ENCODE measurements at places on chromosomes 5 and 9.
A peak's percentile ranks its signal among the peaks of the same experiment; 100 is the strongest.

DNA sequence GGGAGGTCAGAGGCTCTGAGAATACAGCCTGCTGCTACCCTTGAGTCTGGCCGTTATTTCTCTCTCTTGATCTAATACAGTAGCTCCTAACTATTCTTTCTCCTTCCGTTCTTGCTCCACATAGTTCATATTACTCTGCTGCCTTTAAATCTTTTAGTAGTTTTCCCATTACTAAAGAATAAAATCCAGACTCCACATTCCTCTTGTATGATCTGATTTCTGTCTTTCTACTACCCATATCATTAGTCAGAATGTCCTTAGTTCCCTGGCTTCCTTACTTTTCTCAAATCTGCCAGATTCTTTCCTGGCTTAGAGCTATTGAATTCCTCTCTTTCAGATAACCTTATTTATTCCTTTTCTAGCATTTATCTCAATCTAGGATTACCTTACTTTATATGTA, 40.0 kb downstream of the MARCHF6 start:
- DNase-seq: no peak

DNA sequence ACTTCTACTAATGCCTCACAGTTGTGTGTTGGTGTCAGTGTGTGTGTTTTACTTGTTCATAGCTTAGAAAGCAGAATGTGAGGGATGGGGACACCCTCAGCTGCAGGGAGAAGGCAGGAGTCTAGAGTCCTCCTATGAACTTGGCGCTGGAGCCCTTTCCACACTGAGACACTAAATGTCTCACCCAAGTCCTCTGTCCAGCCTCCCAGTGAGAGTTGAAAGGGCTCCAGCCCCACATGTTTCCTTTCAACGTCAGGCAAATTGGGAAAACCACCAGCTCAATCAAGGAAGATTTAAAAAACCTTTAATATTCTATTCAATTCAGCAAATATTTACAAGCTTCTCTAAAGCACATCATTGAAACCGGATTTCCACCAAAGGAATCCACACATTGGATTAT, 167.6 kb upstream of the MSX2 start:
- no peak for DNase-seq

DNA sequence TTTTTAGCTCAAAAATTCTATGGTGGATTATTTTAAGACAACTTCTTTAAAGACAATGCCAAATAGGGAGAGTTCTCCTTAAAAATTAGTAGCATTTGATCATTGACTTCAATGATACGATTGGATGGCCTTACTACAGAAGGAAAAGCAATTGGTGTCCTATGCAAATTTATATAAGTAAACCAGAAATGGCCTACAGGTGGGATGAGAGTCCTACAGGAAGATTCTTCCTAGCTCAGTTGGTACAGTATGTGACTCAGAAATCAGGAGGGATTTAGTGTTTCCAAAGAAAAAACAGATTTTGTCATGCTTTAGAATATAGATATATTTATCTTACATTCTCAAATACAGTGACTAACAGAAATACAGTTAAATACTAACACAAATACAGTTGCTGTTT, 6.5 kb downstream of the ANKRA2 start:
- no peak for DNase-seq

DNA sequence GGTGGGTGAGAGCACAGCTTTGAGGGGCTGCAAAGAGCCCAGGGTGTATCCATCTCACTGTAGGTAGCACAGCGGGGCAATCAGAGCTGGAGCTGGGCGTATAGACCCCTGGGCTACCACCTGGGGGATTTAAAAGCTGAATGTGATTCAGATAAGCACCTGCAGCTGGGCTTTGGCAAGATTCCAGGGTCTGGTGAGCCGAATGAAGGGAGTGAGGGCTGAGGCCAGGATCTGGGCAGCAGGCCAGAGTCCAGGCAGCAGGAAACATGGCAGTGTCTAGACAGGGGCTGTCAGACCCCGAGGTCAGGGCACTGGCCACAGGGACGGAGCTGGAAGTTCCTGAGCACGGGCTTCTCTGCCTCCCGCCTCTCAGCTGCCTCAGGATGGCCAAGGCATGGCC, 8.7 kb downstream of the ASS1 start:
- no peak for DNase-seq

DNA sequence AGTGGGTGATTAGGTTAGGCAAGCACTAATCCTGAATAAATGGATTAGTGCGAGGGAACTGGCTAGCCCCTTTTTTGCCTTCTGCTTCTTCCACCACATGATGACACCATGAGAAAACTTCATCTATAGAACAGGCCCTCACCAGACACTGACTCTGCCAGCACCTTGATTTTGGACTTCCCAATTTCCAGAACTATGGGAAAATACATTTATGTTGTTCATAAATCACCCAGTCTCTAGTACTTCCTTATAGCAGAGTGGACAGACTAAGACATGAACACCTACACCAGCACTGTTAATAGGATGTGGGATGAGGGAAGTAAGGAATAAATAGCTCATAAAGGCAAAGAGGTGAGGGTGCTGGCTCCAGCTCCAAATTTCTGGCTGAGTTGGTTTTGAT, 1.4 kb downstream of the ZNF622 start:
- no peak for DNase-seq

DNA sequence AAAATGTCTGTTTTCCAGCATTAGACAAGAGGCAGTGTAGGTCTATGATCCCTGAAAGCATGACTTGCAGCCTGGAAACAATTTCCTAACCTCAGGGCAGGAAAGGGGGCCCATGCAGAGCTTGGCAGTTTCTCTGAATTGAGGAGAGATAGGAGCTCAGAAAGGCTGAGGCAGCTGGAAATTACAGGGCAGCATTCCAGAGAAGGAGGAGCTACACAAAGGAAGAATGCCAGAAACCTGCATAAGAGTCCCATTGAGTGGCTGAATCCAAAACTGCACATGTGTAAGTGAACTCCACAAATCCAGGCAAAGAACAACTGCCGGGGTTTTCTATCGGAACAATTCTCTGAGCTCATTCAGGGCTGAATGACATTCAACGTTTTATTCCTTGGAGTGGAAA, 346.8 kb downstream of the PIK3R1 start:
- no peak for DNase-seq

DNA sequence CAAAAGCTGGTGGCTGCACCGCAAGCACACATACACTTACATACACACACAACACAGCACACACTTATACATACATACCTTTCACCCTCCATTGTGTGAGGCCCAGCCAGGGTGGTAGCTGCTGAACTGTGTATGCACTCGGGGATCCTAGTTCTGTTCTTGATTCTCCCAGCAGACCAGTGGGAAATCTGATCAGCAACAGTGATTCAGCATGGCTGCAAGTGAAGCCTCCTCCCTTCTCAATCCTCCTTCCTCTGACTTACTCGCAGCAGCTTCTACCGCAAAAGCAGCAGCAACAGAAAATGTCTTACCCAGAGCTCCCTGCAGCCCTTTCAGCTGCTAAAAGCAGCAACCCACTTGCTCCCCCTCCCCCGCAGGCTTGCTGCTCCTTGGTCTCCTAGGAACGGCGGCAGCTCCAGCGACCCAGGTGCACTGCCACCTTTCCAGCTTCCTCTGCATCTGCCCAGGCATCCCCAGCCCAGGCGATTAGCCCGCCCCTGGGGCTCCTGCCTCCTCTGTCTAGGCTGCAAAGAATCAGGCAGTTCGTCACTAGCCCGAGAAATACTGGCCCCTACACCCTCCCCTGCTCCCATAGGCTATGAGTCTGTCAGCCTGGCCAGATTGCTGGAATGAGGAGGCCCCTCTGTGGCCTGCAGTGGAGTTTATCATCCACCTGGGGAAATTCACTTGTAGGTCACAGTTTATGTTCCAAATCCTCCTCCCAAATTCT, at the start of gene KLHL3:
TSS of gene KLHL3 (minus strand) at position 535 of the 730 bp plus-strand sequence. CDS start at position 92, 443 bp downstream.
- DNase-seq: peak; percentile 66

GRCh38 chr9:123290764-123291163, 22.4 kb upstream of the STRBP start:
- DNase-seq: no peak

GRCh38 chr9:95383185-95383676, 65.7 kb upstream of the FANCC start:
- DNase-seq: no peak

DNA sequence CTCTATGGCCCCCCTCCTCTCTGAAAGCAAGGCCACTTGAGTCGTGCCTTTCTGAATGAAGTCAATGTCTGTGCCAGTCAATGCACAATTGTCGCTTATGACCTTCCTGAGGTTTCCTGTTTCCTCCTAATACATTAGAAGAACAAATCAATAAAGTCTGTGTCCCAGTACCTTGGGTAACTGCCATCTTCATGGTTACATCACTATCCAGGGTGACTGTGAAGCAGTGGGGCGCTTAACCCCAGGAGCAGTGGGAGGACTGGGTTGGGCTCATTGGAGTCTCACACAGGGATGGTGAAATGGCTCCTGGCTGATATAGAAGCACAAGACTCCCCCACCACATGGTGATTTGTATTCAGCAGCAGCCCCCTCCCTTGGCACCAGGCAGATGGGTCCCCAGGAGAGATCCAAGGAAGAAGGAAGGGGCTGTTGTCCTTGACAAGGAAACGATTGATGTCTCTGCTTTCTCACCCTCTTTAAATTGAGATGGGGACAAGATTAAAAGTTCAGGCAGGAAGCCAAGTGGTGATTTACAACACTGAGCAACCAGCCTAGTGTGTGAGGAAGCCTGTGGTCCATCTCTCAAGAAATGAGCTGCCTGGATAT, 261.9 kb upstream of the ZNF462 start:
- DNase-seq: no peak

GRCh38 chr5:120447706-120448239, 16.3 kb upstream of the PRR16 start:
- no peak for DNase-seq

- DNase-seq: peak; percentile 25
Observed at GRCh38 chr9:125748446-125749099, 1.4 kb downstream of the PBX3 start.

DNA sequence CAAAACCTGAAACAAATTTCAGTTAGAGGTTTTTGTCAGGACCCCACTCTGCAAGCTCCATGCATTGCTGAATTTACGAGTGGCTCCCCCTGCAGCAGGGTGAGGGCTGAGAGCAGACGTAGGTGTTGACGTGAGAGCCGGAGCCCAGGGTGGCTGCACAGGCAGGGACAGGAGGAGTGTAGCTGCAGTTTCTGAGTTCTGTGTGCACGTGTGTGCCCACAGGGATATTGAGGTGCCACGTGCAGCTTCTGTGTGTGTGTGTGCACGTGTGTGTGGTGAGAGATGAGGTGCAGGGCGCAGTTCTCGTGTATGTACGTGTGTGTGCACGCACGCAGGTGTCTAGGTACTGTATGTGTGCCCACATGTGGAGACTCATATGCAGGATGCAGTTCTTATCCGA, 14.6 kb downstream of the PLEKHG4B start:
- DNase-seq: no peak

DNA sequence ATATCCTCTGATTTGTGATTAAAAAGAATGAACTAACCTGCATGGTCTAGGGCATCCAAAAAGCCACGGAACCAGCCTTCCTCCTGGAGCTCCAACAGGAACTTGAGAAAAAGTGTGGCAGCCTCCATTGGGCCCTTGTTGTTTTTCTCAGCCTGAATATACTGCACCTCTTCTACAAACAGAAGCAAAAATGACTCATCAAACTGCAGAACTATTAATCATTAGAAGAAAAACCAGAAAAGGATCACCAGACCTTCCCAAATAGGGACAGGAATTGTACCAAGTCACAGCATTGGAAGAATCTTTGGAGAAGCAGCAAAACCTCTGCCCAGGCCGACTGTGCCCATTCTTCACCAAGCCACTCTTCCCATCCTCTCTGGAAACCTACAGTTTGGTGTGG, 25.2 kb downstream of the RIGI start:
- no peak for DNase-seq

- DNase-seq: no peak
Observed at GRCh38 chr9:101977614-101978210, 239.3 kb upstream of the GRIN3A start.

- DNase-seq: no peak
Observed at GRCh38 chr5:174100490-174100889, 55.0 kb downstream of the NSG2 start.

DNA sequence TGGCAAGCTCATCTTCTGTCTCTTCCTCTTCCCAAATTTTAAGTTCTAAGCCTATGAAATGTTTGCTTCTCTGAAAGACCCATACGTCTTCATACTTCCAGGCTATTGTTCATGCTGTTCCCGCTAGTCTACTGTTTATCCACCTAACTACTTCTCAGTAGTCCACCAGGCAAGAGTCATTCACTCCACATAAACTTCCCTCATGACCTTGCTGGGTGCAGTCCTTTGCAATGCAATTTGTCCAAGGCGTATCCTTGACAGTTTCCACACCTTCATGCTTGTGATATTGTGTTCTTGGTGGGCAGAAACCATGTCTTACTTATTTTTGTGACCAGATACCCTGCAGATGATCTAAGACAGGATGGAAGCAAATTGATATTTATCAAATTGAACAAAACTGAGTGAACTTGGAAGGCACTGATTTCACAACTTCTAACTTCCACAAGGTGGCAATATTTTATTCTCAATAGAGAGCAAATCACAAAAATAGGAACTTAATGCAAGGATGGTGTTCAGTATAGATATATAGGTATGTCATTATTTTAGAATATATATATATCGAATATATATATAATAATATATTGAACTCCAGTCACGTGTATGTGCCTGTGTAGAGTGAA, 30.3 kb downstream of the TYRP1 start:
- DNase-seq: no peak

GRCh38 chr5:126384985-126385384, 38.2 kb upstream of the GRAMD2B start:
- DNase-seq: no peak

DNA sequence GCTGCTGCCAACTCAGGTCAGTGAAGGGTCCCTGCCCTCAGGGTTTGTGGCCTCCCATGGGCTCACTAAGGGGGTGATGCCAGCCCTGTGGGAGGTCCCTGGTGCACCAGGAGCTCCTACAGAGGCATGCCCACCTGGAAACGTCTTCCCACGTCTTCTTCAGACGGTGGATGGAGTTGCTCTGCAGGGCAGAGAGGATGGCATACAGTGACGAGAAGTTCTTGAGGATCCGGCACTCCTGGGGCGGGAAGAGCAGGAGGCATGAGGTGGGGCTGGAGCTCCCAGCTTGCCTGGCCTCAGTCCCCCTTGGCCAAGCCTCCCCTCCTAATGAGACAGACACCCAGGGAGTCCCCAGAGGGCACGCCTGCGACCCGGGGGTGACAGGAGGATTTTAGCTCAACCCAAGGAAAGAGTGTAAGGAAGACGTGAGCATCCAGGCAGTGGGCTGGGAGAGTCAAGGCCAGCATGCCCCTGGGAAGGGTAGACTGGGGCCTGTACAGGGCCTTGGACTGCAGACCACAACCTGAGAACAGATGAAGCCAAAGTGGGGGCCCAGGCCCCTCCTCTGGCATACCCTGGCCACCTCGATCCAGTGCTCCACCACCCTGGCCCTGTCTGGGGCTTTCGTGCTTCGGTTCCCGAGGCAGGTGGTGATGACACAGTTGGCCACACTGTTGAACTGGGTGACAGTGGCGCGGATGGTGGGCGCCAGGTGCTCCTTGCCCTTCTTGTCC, 14.4 kb downstream of the RALGDS start:
- DNase-seq: no peak

DNA sequence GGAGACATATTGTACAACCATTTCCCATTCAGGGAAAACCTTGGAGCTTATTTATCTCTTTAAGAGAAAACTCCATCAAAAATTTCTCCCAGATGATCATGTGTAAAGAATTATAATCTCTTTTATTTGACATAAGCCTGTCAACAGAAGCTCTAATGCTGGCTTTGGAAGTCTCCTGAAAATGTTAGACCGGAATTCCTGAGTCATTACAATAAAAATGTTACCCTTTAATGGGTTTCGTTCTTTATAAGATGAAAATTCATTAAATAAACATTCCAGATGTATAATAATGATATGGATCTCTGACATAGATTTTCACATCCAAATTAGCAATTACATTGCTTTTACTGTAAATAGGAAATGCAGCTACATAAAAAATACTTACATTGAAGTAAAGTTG, 1036.4 kb downstream of the EFNA5 start:
- DNase-seq: no peak
